Fibroblast of gingiva (primary cell): ENCODE measurements at places on chromosomes 3 and 15.
A peak's percentile ranks its signal among the peaks of the same experiment; 100 is the strongest.

GRCh38 chr3:120440001-120440703 is 10.6 kb downstream of the FSTL1 start:
- DNase-seq, result no peak

GRCh38 chr15:66931768-66932633 is 133.4 kb upstream of the SMAD3 start:
- DNase-seq, result peak; percentile 49

DNA sequence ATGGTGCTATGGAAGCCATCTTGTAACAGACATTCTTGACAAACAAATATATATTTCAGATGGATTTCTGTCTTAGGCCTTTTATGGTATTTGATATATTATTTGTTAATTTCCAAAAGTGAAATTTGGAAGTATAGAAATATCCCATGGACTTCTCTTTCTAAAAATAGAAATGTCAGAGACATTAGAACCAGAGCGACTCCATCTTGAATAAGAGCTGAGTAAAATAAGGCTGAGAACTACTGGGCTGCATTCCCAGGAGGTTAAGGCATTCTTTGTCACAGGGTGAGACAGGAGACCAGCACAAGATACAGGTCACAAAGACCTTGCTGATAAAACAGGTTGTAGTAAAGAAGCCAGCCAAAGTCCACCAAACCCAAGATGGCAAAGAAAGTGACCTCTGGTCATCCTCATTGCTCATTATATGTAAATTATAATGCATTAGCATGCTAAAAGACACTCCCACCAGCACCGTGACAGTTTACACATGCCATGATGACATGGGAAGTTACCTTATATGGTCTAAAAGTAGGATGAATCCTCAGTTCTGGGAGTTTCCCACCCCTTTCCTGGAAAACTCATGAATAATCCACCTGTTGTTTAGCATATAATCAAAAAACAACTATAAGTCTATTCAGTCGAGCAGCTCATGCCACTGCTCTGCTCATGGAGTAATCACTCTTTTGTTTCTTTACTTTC is 146.0 kb downstream of the NEK11 start:
- DNase-seq, result no peak

DNA sequence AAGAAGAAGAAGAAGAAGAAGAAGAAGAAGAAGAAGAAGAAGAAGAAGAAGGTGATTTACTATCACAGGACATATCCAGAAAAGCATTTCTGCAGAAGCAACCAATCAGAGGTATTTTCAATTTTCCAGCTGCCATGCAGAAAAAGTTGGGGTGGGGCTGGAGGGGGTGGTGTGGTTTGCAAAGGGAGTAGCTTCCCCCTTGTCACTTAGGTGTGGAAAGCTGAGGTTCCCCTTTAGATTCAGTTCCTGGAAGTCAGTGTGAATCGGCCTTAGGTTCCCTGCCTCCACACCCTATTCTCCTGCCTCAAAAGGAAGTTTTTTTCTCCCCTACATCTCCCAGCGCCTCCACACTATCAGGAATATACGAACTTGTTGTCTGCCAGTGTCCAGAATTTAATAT is 276.7 kb upstream of the ARRDC4 start:
- no peak for DNase-seq

- peak; percentile 88 for DNase-seq
Measured at GRCh38 chr15:82183121-82184031, 79.2 kb downstream of the EFL1 start.

DNA sequence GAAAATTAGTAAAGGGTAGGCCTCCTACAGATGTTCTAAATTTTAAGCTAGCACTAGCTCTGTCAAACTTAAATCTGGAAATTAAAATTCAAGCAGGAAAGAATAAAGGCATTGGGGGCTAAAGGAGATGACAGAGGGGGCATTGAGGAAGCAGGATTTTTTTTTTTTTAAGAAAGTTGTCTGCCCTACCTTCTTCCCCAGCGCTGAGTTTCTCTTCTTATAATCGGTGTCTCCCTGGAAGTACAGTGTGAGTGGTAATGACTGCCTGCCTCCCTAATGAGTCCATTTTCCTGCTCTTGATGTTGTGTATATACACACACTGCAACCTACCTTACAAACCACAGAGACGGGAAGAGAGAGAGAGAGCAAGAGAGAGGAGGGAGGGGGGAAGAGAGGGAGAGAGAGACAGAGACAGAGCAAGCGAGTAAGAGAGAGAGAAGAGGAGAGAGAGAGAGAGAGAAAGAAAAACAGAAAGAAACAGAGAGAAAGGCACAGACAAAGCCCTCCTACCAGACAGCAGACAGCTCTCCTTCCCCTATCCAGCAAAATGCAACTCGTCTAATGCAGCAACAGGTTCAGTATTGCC is 47.0 kb downstream of the ZBTB20 start:
- DNase-seq, result peak; percentile 75

- DNase-seq, result peak; percentile 92
Measured at GRCh38 chr3:58679446-58679845, 12.9 kb upstream of the FAM3D start.

GRCh38 chr3:46127503-46127902 is 80.6 kb downstream of the CCR1 start:
- DNase-seq, result peak; percentile 83

DNA sequence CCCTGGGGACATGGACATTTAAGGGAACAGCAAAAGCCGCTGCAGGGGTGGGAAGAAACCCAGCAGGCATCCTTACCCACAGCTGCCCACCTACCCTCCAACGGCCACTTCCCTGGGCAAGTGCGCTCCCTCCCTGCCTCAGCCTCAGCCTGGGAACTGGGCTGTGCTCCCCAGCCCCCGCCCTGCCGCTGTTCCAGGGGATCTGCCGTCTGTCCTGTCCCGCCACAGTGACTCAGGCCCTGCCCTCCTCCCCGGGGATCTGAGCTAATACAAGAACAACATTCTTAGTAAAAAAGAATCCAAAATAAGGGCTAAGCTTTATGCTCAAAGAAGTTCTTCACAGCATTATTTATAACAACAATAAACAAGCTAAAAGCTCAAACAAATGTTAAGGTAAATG is 7.4 kb upstream of the IQSEC1 start:
- no peak for DNase-seq

GRCh38 chr3:16060358-16060852 is 114.1 kb upstream of the GALNT15 start:
- peak; percentile 100 for DNase-seq

- DNase-seq, result peak; percentile 30
Measured at GRCh38 chr3:155302481-155302880, 9.0 kb upstream of the STRIT1 start.

DNA sequence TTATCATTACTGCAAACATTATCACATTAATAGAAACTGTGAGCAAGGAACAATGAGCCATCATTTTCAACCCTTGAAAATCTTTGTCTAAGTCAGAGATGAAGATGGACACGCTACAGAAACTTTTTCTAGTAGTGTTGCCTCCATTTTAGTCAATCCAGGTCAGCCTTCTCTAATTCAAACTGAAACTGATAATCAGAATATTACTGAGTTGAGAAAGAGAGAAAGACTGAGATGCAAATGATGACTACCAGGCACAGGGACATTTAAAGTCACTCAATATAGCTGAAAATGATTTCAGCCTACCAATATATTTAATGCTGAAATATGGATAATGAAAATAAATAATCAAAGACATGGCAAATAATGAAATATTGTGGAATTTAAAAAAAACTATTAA is 261.4 kb downstream of the GBE1 start:
- no peak for DNase-seq

DNA sequence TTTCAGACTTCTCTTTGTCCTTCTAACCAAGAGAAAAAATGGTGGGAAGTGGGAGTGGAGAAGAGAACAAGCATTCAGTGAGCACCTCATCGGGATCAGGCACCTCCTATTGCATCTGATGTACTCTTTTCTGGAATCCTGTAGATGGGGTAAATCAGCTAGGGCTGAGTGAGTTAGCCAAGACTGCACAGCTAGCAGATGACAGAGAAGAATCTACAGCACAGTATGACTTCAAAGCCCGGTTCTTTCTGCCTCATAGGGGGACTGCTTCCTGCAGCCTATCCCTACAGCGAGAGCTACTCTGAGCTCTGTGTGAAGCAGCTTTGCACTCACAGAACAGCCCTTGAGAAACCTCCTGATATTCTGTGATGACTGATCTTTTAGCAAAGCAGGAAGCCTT is 275.2 kb upstream of the MEIS2 start:
- DNase-seq, result no peak

DNA sequence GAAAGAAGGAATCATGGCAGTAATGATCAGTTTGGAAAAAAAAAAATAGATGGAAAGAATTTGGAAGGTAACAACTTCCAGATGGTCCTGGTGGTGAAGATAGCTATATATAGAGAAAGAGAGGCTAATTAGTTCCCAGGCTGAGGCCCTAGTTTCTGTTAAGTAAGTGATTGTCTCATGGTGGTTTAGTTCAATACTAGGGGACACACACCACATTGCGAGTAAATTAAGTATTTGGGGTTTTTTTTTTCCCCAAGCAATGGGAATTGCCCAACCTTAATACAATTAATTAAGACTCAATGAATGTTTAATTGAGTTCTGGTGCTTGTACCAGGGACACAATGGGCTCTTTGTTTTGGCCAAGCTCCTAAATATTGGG is 143.8 kb upstream of the WNT5A start:
- no peak for DNase-seq

DNA sequence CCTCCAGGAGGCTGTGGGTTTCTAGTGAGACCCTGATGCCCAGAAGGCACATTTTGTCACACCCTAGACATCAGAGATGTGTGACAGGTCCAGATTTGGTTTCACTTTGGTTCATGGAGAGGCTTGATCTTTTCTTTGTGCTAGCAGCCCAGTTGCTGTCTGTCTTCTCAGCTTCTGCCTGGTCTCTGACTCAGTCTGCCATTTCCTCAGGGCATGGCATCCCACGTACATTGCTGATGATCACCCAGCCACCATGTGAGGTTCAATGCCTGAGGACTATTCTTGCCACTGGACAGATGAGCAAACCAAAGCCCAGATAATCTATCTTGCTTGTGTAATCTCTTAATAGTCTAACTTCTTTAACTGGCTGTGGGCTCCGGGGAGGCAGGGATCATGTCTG is 144.9 kb upstream of the MRPS22 start:
- peak; percentile 28 for DNase-seq

- DNase-seq, result no peak
Measured at GRCh38 chr3:134035836-134036235, 6.1 kb upstream of the SLCO2A1 start.

GRCh38 chr3:122679882-122680474 is 661 bp upstream of the PARP14 start:
- DNase-seq, result no peak

- DNase-seq, result no peak
Measured at GRCh38 chr3:169297214-169297613, 366.3 kb downstream of the MECOM start.

- no peak for DNase-seq
Measured at GRCh38 chr3:138625707-138626365, 17.3 kb downstream of the FAIM start.

GRCh38 chr3:57393977-57394376 is 101.5 kb upstream of the ASB14 start:
- no peak for DNase-seq

- peak; percentile 82 for DNase-seq
Measured at GRCh38 chr3:123750659-123751420, 133.3 kb downstream of the MYLK start.

DNA sequence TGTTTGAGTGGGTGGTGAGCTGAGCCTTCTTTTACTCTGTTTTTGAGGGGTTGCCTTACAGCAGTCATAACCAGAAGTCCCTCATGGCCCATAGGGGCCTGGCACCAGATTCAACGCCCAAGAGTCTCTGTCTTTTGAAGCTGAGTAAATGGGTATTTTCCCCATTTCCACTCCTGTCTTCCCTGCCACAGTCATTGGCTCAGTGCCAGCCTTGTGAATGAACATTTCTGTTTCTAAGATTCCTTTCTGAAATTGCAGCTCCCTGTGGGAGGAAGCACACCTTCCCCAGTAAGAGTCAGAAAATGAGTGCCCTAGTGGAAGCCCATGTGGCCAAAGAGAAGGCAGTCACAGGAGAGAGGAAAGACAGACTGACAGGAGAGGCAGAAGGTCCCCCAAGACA is 43.7 kb upstream of the POLR2M start:
- no peak for DNase-seq

GRCh38 chr3:128681369-128681829 is 30.8 kb upstream of the RPN1 start:
- DNase-seq, result peak; percentile 18

- DNase-seq, result no peak
Measured at GRCh38 chr15:73717802-73718201, 33.6 kb downstream of the CD276 start.

DNA sequence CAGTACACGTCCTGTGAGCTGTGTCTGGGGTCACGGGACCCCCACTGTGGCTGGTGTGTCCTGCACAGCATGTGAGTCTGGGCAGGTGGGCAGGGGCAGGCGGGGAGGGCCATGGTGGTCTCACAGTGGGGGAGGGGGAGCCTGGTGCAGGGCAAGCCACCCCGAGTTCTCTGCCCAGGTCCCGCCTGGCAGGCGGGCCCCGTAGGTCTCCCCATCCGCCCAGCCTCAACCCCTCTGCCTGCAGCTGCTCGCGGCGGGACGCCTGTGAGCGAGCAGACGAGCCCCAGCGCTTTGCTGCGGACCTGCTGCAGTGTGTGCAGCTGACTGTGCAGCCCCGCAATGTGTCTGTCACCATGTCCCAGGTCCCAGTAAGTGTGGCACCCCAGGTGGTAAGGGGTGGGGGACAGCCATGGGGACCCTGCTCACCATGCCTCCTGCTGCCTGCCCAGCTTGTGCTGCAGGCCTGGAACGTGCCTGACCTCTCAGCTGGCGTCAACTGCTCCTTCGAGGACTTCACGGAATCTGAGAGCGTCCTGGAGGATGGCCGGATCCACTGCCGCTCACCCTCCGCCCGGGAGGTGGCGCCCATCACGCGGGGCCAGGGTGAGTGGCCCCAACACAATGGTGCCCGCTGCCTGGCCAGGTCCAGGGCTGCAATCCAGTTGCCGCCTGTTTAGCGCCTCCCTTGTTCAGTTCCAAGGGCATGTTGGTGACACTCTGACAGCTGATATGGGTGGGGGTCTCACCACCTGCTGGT is 21.9 kb downstream of the PLXNA1 start:
- DNase-seq, result no peak

GRCh38 chr15:70096215-70097062 is 1.3 kb downstream of the TLE3 start:
- DNase-seq, result peak; percentile 29

- peak; percentile 66 for DNase-seq
Measured at GRCh38 chr15:64905119-64905831, 6.4 kb upstream of the ANKDD1A start.

GRCh38 chr3:193545304-193545703 is 9.4 kb downstream of the ATP13A4 start:
- DNase-seq, result no peak

- DNase-seq, result no peak
Measured at GRCh38 chr3:116129187-116129946, 315.9 kb downstream of the LSAMP start.
